ENCODE measurements at places on chromosomes 7 and 10.

- no peak for DNase-seq
These were observed 261.2 kb downstream of the PPP1R3A start for GRCh38 chr7:113657603-113658002.

GRCh38 chr7:90706072-90706716 lies 110.1 kb downstream of the CDK14 start:
- no peak for DNase-seq

DNA sequence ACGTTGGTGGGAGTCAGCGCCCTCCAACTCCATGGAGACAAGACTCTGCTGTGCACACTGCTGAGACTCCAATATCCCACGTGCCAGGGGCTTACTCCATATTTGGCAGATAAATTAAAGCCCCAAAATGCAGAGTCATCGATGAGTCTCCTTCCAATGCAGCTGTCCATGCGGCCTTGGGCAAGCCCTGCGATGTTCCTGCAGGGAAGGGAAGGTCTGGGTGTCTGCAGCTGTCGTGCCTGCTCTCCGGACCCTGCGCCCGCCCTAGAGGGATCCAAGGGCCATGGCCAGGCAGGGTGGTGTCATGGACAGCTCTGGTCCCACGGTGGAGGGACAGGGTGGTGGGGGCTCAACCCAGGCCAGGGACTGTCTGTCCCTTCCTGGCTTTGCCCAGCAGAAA lies 185.2 kb downstream of the PTPRN2 start:
- no peak for DNase-seq

DNA sequence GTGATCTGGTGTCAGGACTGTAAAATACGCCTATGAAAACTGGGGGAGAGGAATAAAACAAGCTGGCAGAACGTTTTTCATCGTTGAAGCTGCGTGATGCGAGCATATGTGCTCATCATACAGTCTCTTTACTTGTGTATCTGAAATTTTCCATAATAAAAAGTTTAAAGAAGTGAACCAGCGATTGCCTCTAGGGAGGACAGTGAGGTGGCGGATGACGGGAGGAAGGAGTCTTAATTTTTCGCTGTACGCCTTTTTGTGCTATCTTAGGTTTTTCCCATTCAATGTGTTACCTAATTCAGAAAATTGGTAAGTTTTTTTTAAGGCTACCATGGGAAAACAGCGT lies 891 bp upstream of the WAPL start:
- DNase-seq: no peak

DNA sequence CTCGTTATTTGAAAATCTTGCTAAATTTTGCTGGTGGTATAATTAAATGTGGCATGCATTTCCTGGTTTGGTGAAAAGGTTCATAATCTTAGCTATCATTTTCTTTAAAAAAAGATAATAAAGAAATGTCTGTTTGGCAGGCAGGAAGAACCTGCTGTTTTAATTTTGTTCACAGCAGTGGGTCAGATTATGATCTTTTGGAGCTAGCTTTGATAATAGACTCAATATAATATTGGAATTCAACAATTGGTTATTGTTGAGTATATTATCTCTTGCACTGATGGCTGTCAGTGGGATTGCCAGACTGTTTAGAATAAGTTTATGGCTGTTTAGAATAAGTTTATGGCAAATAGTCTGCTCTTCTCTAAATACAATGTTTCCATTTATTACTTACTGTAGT lies 35.1 kb downstream of the MXI1 start:
- no peak for DNase-seq

DNA sequence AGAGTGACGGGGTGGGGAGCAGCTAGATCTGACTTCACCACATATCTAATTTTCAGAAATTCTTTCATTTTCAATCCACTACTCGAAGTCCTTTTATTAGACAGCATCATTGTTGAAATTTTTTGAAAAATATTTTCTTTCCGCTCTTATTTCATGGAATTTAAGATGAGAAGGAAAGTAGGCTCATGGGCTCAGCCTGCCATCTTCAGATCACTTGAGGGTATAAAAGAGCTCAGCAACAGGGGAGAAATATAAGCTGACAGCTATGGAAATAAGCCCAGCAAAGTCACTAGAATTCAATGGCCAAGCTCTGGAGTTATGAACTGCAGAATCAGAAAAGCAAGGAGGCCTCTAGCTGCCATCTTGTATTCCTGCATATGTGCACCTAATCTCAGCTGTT lies 389.1 kb downstream of the XPNPEP1 start:
- DNase-seq: no peak

- no peak for DNase-seq
These were observed 159.8 kb downstream of the DNAJB6 start for GRCh38 chr7:157496416-157497275.

DNA sequence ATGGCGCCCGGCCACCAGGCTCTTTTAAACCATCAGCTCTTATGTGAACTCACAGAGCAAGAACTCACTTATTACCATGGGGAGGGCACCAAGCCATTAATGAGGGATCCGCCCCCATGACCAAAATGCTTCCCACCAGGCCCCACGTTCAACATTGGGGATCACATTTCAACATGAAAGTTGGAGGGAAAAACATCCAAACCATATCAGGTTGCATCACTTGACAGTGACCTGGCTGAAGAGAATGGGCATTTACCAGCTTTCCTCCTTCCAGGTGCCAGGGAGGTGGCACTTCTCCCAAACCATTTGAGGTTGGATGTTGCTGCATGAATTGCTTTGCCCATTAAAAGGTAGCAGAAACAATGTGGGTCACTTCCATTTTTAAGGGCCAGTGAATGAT lies 115.6 kb upstream of the TNS3 start:
- no peak for DNase-seq

DNA sequence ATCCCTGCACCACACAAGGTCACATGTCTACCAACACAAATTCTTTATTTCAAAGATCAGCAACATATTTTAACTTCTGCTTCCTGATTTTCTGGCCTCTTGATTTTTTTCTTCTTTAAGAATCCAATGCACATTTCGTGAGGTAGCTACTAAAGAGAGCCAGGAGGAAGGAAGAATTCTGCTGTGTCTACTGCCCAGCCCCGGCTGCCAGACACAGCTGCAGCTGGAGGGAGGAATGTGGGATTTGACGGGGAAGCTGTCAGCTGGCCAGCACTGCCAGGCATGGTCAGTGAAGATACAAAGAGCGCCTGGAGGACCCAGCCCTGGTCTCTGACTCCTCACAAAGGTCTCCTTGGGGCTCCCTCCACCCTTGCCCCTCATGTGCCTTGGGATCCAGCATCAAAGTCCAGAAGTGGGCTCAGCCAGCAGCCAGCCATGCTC lies 6.9 kb upstream of the AOC1 start:
- DNase-seq: no peak

- no peak for DNase-seq
These were observed 8.6 kb upstream of the WBP1L start for GRCh38 chr10:102735065-102735562.

GRCh38 chr7:42573881-42574672 lies 337.1 kb upstream of the GLI3 start:
- no peak for DNase-seq

DNA sequence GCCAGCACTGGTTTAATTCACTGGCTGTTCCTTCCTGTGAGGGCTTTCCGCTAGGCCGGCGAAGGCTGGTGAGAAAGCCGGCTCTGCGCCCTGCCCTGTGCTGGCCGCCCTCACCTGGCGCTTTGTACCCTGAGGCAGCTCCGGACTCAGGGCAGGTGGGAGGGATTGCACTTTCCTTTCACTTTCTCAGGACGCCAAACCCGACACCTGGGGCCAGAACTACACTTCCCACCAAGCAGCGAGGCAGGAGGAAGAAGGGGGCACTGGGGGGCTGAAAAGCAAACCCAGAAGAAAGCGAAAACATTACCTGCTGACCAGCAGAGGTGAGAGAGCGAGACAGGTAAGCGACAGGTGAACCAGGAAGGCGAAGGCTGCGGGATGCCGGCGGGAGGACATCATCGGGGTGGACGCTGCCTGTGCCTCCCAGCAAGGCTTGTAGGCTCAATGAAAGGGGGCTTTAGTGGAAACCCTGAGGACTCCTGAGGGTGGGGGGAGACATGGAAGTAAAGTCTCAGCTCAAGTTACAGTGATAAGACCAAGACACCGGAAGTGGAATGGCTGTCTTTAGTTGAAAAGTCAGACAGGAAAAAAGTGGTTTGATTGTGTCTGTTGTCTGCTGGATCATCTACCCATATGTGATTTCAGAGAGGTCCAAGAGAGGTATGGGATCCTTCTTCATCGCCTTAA lies at the start of gene RAB19:
TSS of gene RAB19 (plus strand) at position 181 of the 687 bp plus-strand sequence. CDS start 3,589 bp downstream, outside the sequence.
- DNase-seq: no peak

DNA sequence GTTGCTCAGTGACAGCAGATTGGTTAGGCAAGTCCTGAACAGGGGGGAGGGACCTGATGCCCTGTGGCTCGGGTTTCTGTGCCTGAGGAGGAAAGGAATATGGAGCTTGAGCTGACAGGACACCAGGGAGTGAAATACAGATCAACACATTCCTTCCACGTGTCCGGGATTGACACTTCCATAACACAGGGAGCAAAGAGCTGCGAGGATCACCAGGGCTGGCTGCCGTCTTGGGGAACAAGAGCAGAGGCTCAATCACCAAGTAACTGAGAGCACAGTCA lies 36.7 kb upstream of the EFCAB10 start:
- no peak for DNase-seq

GRCh38 chr7:1813394-1814088 lies 143.5 kb downstream of the ELFN1 start:
- DNase-seq: no peak

DNA sequence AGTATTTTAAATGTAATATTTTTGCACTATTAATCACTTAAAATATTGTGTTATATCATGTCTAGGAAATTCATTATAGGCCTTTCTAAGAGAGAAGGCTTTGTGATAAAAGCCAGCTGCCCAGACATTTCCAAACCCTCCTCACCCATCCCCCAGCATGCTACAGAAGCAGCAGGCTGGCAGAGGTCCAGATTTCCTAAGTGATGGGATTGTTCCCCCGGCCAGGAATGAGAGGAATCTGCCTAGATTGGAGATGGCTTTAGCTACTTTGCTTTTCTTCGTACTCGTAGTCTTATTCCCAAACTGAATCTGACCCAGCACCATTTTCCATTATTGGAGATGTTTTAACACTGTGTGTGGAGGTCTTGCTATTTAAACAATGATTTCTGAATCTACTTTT lies 29.4 kb downstream of the CDK14 start:
- no peak for DNase-seq

- DNase-seq: no peak
These were observed 122.6 kb downstream of the RGS10 start for GRCh38 chr10:119419931-119420330.

- DNase-seq: no peak
These were observed 7.9 kb downstream of the FAM13C start for GRCh38 chr10:59354434-59354833.

DNA sequence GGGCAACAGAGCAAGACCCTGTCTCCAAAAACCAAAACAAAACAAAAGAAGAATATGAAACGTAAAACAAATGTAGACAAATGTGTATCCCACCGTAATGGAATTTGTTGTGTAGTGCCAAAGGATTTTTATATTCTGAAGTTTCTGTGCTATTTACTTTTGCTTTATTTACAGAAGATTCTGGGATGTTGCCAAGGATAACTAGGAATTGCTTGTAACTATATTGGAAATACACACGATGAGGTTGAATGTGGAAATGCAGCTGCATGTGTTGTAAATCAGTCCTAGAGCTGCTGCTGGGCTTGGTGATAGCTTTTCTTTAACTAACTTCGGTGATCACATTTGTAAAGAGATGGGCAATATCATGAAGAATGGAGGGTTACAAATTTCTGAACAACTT lies 39.5 kb downstream of the GALNT17 start:
- DNase-seq: no peak

- no peak for DNase-seq
These were observed 2.9 kb upstream of the FGL2 start for GRCh38 chr7:77202481-77202976.

DNA sequence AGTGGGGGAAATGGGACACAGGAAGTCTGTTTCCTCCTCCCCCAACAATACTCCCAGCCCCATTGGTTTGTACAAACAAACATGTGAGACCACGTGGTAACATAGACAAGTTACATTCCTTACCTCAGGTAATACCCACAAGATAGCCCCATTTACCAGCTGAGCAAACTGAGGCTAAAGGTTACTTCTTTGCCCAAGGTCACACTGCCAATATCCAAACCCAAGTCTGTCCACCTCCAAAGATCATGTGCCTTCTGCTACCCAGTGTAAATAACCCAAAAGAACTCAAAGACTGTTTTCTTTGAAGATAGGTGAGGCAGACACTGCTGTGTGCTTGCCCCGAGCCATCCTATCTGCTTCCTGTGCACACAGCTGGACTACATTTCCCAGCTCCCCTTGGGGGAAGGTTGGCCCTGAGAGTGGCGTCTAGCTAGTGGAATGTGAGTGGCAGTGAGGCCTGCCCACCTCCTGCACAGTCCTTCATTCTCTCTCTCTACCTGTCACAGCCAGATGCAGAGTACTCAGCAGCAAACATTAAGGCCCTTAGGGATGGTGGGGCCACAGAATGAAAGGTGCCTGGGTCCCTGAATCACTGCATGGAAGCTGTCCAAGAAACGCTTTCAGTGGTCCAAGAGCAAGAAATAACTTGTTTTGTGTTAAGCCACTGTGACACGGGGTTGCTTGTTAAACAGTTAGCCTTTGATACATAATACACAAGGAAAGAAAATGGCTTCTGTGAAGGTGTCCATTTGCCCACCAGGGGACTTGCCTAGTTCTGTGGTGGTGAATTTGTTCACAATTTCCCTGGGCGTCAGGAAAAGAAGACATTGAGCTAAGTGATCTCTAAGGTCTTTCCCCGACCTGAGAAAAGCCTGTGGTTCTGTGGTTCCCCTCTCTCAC lies 257.7 kb upstream of the NFE2L3 start:
- DNase-seq: no peak

- no peak for DNase-seq
These were observed 65.0 kb upstream of the EN2 start for GRCh38 chr7:155392726-155393570.

DNA sequence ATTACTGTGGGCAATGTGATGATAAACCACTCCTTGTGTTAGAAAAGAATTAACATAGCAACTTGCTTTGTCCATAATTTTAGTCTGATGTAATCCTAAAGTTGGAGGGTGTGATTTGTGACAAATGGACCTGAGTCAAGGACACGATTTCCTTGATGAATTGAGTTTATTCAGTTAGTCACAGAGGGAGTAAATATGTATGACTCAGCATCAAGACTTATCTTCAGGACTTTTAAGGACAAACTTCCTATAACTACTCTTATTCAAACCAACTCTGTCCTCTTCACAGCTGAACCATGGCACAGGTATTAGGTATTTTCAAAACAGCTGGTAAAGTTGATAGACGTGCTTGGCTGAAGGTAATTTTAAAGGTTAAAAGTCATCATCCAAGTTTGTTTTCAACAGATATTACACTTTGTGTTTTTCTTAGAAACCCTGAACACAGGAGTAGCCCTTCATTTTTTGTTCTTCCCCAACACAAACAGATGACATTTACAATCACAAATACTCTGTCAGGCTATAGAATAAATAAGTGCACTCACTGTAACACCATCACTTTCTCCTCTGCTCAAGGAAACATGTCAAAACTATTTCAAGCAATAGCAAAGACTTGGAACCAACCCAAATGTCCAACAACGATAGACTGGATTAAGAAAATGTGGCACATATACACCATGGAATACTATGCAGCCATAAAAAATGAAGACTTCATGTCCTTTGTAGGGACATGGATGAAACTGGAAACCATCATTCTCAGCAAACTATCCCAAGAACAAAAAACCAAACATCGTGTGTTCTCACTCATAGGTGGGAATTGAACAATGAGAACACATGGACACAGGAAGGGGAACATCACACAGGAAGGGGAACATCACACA lies 54.5 kb downstream of the COA1 start:
- DNase-seq: no peak

Data from NCI-H1436 treated with DMSO at 0.1 percent for 48 hours (cell line).